ENCODE measurements at places on chromosomes 16 and 17.

GRCh38 chr17:53996131-53996530 is 173.4 kb downstream of the KIF2B start:
- no peak for DNase-seq

DNA sequence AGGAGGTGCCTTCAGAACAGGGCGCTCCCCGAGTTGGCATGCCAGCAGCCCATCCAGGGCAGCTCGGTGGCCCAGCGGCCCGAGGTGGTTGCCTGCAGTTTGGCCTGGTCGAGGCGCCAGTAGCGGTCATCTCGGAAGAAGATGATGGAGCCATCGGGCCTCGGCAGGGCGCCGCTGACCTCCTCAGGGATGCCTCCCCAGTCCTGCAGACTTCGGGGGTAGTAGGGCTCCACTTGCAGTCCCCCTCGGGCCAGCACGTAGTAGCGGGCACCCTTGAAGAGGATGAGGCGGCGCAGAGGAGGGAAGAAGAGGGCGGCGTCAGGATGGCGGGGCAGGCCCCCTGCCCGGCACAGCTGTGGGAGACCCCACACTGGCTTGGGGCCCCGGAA is 5.8 kb downstream of the C17orf50 start:
- DNase-seq: no peak

- DNase-seq: peak; percentile 13
These were observed 1.5 kb upstream of the SBK1 start for GRCh38 chr16:28290859-28291254.

DNA sequence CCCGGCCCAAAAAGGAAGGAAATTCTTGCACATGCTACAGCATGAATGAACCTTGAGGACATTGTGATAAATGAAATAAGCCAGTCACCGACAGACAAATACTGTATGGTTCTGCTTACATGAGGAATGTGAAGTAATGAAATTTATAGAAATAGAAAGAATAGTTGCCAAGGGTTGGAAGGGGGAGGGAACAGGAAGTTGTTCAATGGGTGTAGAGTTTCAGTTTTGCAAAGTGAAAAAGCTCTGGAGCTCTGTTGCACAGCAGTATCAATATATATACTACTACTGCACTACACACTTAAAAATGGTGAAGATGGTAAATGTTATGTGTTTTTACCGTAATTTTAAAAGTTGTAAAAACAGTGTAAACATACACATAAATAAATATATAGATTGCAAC is 43.7 kb downstream of the PKD1L3 start:
- DNase-seq: no peak

GRCh38 chr17:17057057-17057551 is 14.8 kb downstream of the MPRIP start:
- DNase-seq: no peak

DNA sequence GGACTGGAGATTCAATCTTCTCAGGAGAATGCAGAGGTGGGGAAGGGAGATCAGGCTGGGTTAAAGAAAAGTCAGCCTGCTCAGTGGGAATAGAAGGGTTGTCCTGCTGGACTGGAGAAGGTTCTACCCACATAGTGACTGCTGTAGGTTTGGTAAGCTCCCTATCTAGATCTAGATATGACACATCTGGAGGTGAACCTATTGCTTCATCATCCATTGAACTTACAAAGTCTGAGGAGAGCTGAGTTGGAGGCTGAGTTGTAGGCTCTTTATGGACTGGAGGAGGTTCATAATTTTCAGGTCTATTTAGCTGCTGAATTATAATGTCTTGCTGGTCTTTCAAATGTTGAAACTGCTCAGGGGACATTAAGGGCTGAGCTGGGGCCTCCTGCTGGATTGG is 46.0 kb upstream of the NF1 start:
- DNase-seq: no peak

DNA sequence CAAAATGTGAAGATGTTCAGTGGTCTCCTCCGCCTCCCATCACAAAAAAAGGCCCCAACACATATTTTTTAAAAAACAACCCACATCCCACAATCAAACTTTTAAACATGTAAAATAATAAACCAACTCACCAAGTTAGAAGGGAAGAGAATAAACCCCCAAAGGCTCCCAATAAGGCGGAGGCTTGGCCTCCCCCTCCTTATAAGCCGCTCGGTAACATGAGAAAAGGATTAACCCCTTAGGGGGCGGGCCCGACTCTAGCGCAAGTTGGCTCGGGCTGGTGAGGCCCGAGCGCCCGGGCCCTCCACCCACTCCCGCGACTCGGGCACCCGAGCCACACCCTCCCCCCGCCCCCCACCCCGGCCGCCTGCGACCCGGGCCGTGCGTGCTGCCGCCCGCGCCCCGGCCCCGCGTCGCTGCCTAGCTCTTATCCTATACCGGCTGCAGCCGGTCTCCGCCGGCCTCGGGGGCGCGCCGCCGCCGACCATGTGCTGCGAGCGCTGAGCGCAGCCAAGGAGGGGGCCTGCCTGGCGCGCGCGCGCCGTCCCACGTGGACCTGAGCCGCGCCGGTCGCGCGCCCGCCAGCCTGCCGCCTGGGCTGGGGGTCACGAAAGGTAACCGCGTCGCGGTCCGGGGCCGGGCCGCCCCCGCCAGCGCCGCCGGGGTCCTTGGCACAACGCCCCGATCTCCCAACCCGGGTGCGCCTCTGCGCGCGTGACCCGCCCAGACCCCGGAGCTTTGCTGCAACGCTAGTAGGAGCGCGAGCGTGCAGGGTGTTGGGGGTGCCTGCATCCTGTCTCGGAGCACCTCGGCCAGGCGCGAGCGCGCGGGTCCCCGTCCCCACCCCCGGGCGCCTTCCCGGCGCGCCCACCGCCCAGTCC is at the start of the genes ARSG and SLC16A6:
Gene ARSG (plus strand): TSS at position 541 of the 881 bp plus-strand sequence. CDS start 15,999 bp downstream, outside the sequence.
Gene SLC16A6 (minus strand): TSS at position 173 of the 881 bp plus-strand sequence. CDS start 12,807 bp downstream, outside the sequence.
- peak; percentile 77 for DNase-seq

GRCh38 chr16:67969254-67970039 is 1.0 kb upstream of the SLC12A4 start:
- no peak for DNase-seq

- DNase-seq: no peak
These were observed 55.4 kb downstream of the TMEM186 start for GRCh38 chr16:8742068-8742467.

- DNase-seq: no peak
These were observed 107.9 kb upstream of the EEF2KMT start for GRCh38 chr16:5205361-5206040.

DNA sequence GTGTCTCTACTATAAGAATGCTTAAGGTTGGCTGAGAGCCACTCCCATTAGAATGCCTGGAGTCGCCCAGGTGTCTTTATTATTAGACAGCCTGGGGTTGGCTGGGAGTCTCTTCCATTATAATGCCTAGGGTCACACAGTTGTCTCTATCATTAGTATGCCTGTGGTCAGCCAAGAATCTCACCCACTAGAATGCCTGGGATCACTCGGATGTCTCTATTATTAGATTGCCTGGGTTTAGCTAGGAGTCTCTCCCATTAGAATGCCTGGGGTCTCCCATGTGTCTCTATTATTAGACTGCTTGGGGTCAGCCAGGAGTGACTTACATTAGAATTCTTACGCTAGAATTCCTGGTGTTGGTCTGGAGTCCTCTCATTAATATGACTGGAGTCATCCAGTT is 2255.3 kb downstream of the TP53TG3F start:
- DNase-seq: no peak

DNA sequence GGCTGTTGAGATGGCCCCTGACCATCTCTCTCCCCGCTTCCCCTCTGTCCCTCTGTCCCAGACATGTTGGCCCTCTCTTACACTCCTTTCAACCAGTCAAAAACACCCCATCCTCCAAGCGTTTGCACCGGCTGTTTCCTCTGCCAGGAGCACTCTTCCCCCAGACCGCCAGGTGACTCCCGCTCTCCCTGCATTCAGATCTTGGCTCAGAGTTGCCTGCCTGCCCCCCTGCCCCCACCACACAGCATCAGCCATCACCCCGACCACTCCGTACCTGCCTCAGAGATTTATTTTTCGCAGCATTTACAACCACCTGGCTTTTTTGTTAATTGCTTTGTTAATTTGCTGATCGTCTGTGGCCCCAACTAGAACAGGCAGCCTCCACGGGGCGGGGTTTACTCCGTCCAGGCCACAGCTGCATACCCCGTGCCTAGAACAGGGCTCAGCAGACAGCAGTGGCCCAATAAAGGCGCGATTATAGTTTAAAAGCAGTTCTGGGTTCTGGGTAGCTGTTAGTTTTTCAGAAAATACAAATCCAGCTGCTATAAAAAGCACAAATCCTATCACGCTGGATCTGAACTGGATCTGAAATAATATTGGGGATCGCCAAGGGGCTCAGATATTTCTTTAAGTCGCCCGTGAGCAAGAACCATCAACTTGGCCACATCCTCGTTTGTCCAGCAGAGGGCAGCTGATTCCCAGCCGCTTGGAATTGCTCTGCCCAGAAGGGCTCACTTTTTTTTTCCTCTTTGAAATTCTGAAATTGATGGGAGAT is 173.6 kb downstream of the IRF8 start:
- DNase-seq: peak; percentile 3

- DNase-seq: no peak
These were observed 88.4 kb downstream of the ASIC2 start for GRCh38 chr17:33204701-33205100.

- DNase-seq: no peak
These were observed 11.9 kb downstream of the IRF8 start for GRCh38 chr16:85910854-85911247.

- peak; percentile 3 for DNase-seq
These were observed 39.9 kb upstream of the MRC2 start for GRCh38 chr17:62587554-62587953.

GRCh38 chr17:45902892-45903346 is 8.6 kb downstream of the MAPT start:
- DNase-seq: no peak

- DNase-seq: no peak
These were observed 24.6 kb upstream of the WFDC1 start for GRCh38 chr16:84270071-84270470.

- DNase-seq: no peak
These were observed 6.0 kb downstream of the CDH3 start for GRCh38 chr16:68651136-68651535.

DNA sequence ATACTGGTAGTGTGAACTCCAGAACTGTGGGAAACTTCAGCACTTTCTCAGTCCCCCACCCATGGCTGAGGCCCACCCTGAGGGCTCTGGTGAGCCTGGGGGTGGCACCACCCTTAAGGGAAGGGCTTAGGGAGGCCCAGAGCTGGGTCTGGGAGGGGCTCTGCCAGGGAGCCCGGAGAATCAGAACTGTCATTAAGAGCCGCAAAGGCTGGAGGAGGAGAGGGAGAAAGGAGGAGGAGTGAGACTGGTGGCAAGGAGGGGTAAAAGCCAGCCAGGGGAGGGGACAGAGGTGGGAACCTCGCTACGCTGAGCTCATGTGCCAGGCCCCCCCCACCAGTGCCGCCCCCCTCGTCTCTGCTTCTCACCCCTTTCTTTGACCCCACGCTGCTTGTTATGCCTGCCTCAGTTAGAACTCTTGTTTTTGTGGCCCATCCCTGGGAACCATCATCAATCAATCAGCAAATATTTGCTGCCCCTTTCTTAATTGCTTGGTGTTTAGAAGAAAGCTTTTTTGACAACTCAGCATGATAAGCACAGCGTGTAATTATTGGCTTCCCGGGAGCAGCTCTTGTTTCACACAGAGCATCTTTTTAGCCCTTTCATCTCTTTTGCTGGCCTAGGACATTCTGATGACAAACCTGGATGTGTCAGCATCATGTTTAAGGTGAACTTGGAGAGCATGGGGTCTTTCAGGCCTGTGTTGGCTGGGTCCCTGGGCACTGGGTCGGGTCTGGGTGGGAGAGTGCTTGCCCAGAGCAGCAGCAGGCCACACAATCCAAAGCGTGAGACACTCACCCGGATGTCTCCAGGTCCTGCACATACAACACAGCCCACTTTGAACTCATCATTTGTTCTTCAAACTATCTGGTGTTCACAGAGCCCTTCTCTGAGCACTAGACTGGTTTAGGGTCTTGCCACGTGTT is 77.7 kb downstream of the NETO2 start:
- DNase-seq: peak; percentile 91

DNA sequence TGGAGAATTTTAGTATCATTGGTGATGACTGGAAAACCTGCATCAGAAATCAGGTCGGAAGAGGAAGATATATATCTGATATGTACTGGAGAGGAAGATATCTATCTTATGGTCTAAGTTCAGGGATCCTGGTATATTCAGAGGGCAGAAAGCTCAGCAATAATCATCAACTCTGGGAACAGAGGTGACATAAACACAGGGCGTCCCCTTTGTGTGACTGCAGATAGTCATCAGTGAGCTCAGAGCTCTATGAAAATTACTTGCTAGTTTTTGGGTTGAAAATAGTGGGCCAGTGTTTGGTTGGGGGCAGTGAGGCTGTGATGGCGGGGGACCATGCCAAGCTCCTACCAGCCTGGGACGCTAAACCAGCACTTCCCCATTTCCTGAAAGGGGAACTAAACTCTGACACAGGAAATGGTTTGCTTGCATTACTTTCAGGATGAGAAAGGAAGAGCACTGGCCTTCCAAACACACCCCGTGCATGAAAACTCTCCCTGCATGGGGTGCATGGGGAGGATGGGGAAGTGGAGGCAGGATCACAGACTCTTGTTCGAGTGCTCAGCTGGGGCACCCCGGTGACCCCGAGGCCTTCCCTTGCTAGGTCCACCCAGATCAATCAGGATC is 15.8 kb downstream of the NOD2 start:
- DNase-seq: no peak

GRCh38 chr17:49723423-49723822 is 15.7 kb upstream of the SLC35B1 start:
- no peak for DNase-seq

DNA sequence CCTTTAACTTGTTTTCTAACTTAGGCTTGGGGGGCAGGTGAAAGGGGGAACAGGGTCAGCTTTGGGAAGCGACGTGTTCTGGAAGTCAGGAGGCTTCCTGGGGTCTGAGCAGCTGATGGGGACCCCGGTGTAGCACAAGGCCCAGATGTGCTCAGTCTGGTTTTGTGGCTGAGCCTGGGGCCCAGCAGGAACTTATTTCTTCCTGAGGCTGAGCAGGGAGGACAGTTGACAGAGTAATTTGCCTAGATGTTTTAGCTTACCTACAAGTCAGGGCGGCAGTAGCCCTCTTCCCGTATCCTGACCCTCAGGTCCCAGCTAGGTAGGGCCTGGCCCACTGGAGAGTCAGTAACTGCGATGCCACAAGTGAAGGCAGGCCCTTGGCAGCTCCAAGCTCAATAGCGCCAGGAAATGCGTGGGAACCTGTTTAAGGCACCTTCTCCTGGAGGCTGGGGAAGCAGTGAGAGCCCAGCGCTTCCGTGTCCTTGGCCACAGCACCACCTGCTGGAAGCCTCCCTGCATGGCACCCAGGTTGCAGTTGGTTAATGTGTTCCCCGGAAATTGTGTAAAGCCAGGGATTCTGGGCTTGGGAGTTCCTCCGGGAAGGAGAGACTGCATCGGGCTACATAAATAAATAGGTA is 5.2 kb downstream of the CCR7 start:
- peak; percentile 91 for DNase-seq

All from NCI-H1417 (cell line).